Glomerular endothelial cell (primary cell): ENCODE measurements at places on chromosomes 6 and 20. TPM values are rescaled to one million over a fixed set of nuclear protein-coding genes. Genes with fewer than 3 reads are reported as not detected.

The HLA-DRB1 gene
- total RNA-seq = 12.7 and 20.4 TPM in 2 replicates

The TRIM15 gene
- not detected in 2 replicates for total RNA-seq

The RNF39 gene
- total RNA-seq = not detected in 2 replicates

The SLC22A3 gene
- total RNA-seq = 0.58 and 0.70 TPM in 2 replicates

The MEP1A gene
- not detected in 2 replicates for total RNA-seq

The TCF21 gene
- total RNA-seq = 0.41 and 0.44 TPM in 2 replicates

DNA sequence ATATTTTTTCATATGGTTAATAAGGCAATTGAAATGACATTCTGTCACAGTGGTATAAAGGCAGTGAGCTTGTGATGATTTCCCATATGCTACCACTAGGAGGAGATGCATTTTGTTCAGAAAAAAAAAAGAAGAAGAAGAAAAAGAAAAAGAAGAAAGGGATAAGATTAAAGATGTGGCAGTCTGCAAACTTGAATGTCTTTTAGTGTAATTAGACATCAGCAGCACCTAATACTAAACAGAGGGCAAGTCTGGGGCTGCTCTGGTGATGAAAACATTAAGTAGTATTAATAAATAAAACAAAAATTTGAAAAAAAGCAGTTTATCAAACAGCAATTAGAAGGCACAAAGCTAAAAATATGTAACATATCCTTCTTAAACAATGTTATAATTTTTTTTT lies 95.4 kb upstream of the DEFB112 start:
- DNase-seq = no peak

GRCh38 chr6:154359161-154359574 lies 2.6 kb upstream of the IPCEF1 start:
- no peak for DNase-seq

- DNase-seq = no peak
Observed at GRCh38 chr20:16740365-16741072, 7.6 kb upstream of the OTOR start.

DNA sequence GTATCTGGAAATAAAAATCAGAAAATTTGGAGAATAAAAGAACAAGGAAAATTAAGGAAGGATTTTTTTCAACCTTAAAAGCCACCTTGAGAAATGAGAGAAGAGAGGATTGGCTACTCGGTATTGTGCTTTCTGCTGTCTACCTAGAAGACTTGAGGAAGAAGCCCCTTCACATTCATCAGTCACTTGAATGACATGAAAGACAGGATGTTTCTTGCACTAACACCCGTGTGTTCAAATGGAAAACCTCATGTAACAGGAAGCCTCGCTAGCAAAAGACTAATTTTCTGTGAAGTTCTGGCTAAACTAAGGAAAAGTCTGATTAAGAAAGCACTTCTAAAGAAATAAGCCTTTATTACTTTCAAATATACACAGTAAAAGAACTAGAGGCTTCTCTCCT lies 69.9 kb downstream of the OLIG3 start:
- no peak for DNase-seq

DNA sequence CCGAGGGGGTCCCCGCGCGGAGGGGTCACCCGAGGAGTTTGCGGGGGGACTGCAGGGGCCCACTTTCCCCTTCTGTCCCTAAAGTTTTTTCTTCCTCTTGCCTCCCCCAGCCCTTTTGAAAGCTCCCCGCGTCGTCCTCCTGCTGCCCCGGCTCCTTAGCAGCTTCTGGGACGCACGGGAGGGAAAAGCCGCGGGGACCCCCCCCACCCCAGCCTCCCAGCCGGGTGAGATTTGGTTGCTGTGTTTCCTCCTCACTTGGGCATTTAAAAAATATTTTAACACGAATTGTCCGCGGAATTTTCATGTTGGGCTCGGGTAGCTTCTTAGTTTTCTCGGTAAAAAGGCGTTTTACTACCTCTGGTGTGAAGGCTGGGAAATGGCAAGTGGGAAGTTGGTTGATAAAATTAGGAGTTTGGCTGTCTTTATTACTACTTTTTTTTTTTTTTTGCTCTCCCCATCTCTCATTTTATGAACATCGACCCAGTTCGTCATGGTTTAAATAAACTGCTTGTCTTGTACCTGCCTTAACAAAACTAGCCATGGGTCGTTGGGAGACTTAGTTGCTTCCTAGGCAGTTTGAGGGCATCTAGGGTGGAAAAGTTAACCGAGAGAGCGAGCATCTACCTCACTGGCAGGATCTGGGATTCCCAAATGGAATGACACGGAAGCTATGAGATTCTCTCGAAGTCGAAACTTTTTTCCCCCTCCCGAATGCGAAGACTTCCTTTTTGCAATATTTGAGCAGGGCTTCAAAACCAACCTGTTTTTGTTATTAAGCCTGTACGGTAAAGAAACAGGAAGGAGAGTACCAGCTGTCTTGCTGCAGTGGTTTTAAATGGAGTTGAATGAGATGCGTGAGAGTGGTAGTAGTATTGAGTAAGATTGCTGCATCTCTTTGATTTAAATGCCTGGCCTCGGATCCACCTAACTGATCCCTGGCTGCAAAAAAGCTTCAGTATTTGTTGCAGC lies 868 bp downstream of the NCOA3 start:
- no peak for DNase-seq

GRCh38 chr20:6074145-6074561 lies 20.3 kb upstream of the LRRN4 start:
- no peak for DNase-seq

GRCh38 chr6:16415677-16416076 lies 177.3 kb downstream of the GMPR start:
- DNase-seq = no peak

GRCh38 chr20:18638768-18639167 lies 50.9 kb downstream of the DTD1 start:
- no peak for DNase-seq

GRCh38 chr20:32966881-32967781 lies 37.1 kb downstream of the SUN5 start:
- no peak for DNase-seq

- no peak for DNase-seq
Observed at GRCh38 chr6:52523378-52524142, 53.3 kb downstream of the TRAM2 start.

- DNase-seq = no peak
Observed at GRCh38 chr6:169225887-169226286, 27.8 kb downstream of the THBS2 start.

DNA sequence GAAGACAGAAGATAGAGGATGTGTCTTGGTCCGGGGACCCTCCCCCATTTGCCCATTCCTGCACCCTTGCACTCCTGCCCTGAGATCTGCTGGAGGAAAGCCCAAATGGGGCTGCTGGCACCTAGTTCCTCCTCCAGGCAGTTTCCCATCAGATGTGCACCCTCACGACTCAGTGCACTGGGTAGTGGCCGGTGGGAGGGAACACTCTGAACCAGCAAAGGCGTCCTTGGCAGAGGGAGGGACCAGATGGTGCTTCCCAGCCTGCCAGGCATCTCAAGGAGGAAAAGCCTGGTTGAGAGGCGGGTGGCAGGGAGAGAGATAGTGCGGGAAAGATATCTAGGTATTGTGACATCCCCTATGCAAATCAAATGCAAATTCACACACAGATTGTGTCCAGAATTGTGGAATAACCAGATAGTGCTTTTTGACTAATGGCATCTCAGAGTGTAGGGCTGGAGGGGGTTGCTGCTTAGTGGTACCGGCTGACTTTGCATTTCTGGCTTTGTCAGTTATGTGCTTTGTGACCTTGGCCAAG lies 19.5 kb downstream of the TMEM151B start:
- DNase-seq = no peak

- DNase-seq = no peak
Observed at GRCh38 chr20:62760856-62761758, 35.2 kb upstream of the MRGBP start.

DNA sequence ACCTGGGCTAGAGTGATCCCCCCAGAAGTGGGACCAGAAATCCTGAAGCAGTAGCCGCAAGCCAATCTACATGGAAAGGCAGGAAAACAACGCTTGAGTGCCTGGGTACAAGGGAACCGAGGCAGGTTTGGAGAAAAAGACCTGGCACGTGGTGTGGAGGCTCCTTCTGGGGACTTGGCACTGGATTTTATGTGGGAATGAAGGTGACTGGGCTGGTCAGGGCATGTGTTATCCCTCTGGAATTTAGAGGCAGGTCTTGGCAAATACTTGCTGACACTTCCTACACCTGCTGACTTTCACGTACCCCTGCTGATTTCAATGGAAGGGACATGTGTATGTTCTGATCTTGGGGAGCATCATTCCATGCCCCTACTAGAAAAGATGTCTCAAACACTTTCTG lies 25.0 kb upstream of the FAM217A start:
- no peak for DNase-seq

DNA sequence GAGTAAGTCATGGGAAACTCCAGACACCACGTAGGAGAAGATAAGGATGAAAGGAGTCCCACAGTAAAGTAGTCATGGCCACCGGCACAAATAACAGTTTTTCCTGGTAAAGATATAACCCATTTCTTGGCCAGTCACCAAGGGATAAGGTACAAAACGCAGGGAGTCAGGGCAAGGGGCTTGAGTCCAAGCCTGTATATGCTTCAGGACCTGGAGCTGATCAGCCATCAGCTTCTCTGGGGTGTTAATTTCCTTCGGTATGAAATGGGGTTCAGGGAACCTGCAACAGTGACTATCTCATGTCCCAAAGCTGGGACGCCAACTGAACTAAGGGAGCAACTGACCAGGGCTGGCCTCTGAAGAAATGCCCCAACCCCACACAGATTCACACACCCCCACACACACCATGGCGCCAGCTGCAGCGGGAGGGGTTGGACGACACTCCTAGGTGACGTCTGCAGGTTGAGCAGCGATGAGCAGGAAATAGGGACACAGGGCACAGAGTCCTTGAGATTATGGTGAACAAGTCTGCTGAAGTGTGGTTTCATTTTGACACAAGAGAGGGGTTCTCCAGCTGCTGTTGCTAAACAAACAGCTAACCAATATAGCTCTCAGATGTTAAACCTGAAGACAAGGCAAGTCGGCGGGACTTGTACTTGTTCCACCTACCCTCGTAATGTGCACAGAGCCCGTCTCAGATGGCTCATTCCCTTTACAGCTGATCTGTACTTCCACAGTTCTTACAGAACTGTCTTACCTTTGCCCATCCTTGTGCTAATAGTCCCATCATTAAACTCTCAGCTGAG lies 7.4 kb upstream of the ADTRP start:
- no peak for DNase-seq

- no peak for DNase-seq
Observed at GRCh38 chr20:55004044-55004443, 528.7 kb downstream of the DOK5 start.

DNA sequence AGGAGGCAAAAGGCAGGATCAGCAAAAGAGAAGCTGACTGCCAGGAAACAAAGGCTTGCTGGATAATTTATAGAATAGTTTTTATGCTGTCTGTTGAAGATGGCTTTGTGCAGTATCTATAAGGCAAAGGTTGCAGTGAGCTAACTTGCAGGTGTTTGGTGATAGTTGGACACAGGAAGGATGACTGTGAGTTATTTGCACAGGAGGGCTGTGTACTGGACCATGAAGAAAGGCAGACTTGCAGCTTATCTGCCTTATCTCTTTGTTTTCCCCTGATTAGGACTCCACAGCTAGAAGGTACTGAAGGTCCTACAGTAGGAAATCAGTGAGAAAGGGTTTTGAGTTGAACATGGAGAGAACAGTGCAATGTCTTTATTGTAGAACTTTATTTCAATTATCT lies 2.1 kb downstream of the BTN1A1 start:
- DNase-seq = no peak

- DNase-seq = no peak
Observed at GRCh38 chr6:148974351-148974750, 227.5 kb downstream of the UST start.

GRCh38 chr20:33689493-33689892 lies 3.3 kb upstream of the E2F1 start:
- no peak for DNase-seq

GRCh38 chr6:145139895-145140294 lies 595.4 kb downstream of the EPM2A start:
- DNase-seq = no peak

- DNase-seq = no peak
Observed at GRCh38 chr20:34808583-34808982, 16.9 kb downstream of the NCOA6 start.

DNA sequence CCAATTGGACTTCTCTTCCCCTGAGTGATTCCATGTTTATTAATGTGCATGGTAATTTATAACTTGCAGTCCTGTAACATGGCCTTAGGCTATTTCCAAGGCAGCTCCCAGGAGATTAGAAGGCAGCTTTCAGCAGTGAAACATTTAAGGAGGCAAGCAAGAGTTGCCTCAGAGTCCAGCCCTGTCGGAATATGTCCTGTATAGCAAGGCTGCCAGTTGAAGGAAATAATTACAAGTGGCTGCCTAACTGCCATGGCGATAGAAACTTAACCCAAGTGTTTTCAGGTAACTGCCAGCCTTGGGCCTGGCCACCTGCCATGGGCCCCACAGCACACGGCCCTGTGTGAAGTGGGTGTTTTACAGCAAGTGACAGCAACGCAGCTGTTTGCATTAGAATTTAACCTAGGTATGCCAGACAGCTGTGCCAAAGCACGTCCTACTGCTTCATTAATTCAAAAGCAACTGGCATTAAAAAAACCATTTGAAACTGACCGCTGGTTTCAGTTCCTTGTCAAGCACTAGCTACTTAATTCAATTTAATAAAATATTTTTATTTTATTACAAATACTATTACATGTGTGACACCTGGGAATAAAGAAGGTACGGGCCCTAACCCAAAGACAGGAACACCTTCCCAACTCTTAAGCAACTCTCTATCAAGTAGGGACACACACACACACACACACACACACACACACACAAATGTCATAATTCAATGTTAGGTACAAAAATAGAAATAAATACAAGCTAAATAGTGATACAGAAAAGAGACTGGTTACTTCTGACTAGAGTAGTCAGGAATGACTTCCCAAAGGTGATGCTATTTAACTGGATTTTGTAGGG lies 151.8 kb upstream of the HEY2 start:
- no peak for DNase-seq

GRCh38 chr6:113047148-113047547 lies 700.0 kb downstream of the RFPL4B start:
- no peak for DNase-seq

DNA sequence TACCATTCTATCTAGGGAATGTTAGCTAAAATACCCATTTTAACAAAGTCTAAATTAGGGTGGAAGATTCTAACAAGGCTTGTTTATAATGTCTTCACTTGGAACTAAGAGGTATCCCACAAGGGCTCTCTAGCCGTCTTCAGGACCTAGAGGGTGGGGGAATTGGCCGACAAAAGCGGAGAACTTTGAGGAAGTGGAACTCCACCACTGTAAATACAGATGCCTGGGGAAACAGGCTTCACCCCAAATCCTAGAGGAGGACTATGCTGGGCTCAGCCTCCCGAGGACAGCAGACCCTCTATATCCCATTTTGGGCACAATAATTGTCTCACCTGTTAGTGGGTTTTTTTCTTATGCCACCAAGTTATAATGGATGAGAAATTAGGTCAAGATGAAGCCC lies 58.0 kb upstream of the TFB1M start:
- no peak for DNase-seq

GRCh38 chr6:134730013-134730412 lies 219.9 kb downstream of the ALDH8A1 start:
- DNase-seq = no peak
